ENCODE measurements at places on chromosomes 4 and X.

- no peak for DNase-seq
These were observed 393.8 kb upstream of the CNKSR2 start for GRCh38 chrX:20980426-20980825.

- peak; percentile 15 for DNase-seq
These were observed 1.6 kb downstream of the LONRF3 start for GRCh38 chrX:118975831-118976598.

DNA sequence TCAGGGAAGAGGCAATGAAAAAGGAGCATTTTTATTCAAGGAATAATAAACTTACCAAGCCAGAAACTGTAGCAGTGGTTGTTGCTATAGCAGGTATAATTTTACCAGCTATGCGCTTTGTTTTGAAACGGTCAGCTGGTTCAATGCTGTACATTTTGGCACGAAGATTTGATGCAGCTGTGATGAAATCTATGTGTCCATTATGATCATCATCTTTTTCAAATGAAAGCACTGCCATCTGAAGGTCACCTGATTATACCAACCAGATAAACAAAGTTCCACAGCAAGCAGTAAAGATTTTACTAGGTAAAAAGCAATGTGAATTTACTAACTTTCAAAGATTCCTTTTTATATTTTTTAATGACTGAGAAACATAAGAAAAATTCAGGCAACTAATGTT lies 66.4 kb downstream of the STAP1 start:
- no peak for DNase-seq

DNA sequence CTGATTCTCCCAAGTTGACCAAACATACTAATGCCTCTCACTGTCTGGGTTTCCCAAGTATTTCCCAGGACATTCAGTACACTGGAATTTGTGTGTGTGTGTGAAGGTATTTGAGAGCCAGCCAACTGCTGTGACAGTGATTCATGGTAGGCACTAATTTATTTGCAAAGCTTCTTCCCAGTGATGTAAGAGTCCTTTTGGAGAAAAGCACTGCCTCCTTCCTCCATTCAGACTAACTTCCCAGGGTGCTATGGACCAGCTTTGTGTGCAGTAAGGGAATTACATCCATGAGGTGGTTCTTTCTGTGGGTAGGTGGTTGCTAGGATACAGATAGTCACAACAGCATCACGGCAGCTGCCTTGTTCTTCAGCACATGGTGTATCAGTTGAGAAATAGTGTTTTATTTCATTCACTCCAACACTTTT lies 8.7 kb downstream of the EGF start:
- DNase-seq: no peak

DNA sequence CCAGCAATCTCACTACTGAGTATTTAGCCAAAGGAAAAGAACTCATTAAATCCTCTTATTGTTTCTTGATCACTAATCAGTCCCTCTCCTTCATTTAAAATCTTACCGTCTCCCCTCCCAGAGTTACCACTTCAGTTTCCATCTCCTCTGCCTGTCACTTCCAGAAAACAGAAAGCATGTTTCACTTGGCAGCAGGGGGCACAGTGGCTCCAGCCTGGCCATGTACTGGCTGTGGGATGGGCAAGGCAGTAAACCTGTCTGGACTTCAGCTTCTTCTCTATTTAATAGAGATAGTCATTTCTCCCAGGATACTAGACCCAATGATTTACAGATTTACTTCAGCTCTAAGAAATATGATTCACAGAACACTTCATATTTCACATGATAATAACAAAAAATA lies 63.2 kb downstream of the CD40LG start:
- DNase-seq: no peak

- DNase-seq: no peak
These were observed 35.7 kb downstream of the ING2 start for GRCh38 chr4:183540410-183541009.

DNA sequence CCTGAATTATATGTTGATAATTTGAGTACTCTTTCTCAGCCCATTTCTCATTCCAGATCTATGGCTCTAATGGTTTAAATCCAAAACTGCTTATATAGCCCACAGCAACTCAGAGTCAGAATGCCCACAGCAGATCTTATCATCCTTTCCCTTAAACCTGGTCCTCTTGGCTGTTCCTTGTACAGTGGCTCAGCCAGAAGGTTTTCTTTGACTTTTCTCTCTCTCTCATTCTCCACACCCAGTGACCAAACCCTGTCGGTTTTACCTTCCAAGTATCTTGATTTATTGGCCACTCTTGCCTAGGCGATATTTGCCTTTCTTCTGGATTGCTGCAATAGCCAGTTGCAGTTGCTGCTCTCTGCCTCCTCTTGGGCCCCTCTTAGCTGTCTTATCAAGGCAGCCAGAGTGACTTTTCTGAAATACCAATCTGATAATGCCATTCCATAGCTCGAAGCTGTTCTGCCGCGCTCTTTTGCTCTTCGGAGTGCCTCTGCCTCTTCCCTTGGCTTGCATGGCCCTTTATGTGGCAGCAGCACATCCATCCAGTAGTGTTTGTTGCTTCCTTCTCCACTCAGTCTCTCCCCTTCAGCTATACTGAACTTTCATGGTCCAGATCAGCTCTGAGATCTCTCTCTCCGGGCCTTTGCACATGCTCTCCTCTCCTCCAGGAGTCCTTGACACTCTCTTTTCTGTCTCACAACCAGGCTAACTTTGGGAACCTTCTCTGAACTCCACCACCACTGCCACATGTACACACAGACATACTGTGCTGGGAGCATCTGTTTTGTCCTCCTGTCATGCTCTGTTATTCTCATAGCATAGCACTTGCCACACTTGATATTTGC lies 11.8 kb downstream of the GAB1 start:
- no peak for DNase-seq

- no peak for DNase-seq
These were observed 350.1 kb downstream of the GRXCR1 start for GRCh38 chr4:43242606-43243005.

- no peak for DNase-seq
These were observed 41.6 kb upstream of the GIMD1 start for GRCh38 chr4:106409901-106410889.

DNA sequence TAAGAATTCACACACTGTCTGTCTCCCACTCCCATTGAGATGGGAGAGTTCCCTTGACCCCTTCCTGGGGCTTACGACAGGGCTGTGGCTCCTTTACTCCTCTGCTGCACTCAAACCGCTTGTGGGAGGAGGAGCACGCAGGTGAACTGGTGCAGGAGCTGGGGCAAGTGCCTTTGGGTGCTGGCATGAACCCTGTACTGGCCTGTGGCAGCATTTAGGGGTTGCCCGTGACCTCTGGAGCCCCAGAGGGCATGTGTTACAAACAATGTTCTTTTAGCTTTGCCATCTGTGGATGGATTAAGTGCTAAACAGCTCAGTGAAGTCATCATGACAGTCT lies 21.8 kb upstream of the FTHL17 start:
- no peak for DNase-seq

DNA sequence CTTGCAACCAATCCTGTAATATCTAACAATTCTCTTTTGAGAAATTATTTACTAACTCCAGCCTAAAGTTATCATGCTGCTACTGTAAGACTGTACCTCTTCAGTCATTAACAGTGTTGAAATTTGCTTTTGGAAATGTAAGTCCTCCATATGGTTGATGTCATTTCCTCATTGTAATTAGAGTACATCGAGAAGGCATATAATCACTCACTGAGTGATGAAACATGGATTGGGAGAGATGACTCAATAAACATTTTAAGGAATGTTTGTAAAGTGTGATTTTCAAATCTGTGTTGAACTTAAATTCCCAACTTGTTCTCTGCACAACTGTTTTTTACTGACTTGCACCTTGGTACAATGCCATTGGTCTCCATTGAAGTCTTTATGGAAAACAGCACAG lies 61.2 kb downstream of the HMGB2 start:
- DNase-seq: no peak

GRCh38 chrX:154828016-154828408 lies 6.5 kb downstream of the SMIM9 start:
- DNase-seq: no peak

GRCh38 chrX:68345025-68345424 lies 88.3 kb downstream of the OPHN1 start:
- no peak for DNase-seq

GRCh38 chr4:20983763-20984575 lies 283.7 kb downstream of the PACRGL start:
- DNase-seq: no peak

DNA sequence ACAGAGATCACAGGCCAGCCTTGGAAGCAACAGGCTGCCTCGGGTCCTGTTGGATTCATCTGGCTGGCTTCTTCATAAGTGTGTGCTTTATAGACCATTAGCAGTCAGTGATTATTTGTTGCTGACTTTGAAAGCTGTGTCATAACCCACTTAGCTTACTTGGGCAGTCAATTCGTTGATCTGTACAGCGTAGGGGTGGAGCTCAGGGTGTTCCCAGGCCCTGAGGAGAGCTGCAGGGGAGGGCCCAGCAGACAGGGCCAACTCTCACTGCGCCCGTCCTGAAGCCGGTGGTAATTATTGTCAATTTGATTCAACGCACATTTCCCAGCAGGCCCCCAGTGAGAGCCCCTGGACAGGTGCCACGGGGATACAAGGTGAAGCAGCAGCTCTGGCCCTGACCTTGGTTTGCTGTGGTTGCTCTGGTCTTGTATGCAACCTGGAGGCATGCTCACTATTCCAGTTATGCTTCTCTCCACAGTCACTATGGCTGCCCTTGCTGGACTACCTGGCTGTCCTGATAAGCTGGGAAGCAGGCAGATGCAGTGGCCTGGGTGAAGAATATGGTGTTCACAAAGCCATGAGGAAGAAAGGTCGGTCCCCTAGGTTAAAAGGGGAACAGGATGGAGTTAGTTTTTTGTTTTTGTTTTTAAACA lies 40.1 kb upstream of the HMGB3 start:
- no peak for DNase-seq

GRCh38 chrX:9433596-9433995 lies 31.3 kb upstream of the TBL1X start:
- DNase-seq: no peak

DNA sequence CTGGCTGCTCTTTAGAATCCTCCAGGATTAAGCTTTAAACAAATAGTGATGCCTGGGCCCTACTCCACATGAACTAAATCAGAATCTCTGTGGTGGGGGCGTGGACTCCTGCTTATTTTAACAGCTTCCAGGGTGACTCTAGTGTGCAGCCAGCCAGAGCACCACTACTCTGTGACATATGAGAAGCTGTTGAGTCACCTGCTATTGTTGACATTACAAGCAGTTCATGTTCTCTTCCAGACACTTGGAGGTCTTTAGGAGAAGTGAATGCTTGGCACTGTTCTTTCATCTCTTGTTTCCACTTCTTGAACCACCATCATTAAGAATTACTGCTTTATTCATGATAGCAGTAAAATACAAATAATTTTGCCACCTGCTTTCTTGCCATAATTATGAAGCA lies 426 bp upstream of the C4orf51 start:
- peak; percentile 23 for DNase-seq

GRCh38 chrX:11267425-11267824 lies 25.8 kb upstream of the AMELX start:
- DNase-seq: no peak

GRCh38 chr4:81506731-81507130 lies 35.0 kb upstream of the RASGEF1B start:
- no peak for DNase-seq

GRCh38 chr4:117893207-117893606 lies 141.1 kb upstream of the NDST3 start:
- DNase-seq: no peak

GRCh38 chr4:55854129-55854528 lies 681 bp downstream of the EXOC1 start:
- DNase-seq: no peak

DNA sequence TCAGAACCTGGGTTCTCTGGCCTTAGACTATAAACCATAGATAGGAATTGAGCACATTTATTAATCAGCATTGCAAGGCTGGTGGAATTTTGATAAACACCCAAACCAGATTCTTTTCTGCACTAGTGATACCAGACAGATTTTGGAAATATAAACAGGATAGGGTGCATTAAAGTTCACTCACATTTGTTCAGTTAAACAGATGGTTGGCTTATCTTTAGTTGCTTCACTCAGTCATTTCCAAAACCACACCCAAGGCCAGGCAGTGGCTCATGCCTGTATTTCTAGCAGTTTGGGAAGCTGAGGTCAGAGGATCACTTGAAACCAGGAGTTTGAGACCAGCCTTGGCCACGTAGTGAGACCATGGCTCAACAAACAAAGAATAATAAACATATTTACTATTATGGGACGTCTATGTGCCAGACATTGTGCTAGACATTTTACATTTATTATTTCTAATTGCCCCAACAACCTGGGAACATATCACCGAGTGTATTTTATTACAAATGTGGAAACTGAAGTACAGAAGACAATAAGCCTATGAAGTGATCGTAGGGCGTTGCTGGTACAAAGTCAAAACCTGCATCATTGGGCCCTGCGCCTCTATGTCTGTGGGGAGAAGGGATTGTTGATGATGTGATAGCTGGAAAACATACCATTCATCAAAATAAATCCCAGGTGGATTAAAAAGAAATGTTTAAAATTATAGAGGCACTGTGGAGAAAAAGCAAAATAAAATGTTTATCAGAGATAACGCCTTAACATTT lies 15.0 kb downstream of the ADD1 start:
- DNase-seq: no peak

GRCh38 chr4:174134361-174134760 lies 149.1 kb downstream of the FBXO8 start:
- DNase-seq: no peak

DNA sequence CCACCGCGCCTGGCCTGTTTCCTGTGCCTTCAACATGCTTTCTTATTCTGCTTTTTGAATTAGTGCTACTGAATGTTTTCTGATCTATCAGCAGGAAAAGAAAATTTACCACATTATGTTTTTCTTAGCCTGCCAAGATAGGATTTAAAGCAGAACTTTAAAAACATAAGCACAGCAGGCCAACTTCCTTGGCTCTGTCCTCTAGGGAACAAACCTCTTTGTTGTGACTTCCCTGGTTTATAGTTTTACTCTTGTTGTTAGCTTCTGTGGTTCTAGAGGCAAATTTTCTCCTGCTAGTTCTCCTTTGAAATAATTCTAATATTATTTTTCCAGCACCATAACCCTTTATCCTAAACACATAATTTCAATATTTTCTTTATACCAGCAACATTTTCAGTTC lies 605.1 kb downstream of the ADGRL3 start:
- no peak for DNase-seq

DNA sequence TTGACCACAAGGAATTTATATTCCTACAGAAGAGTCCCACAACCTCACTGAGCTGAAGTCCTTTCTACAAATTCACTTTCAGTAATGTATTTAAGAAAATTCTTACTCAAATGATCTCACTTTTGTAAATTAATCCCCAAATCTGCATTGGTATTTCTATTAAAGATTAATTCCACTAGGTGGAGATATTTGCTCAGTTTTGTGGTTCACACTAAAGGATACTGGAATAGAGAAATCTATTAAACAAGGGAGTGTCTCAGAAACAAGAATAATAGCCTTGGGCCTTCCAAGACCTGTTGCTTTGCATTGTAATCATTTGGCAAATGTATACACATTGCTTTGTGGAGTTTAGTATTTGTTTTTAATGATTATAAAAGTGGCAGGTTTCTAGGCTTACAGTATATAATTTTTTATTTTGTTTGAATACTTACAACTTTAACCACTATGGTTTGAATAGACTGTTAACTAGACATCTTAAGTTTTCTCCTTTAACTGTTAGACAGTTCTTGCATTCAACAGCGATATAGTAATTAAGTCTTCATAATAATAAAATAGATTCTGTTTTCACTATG lies 25.9 kb downstream of the CFAP299 start:
- DNase-seq: peak; percentile 1

GRCh38 chrX:22246620-22247019 lies 26.1 kb upstream of the CBLL2 start:
- DNase-seq: no peak

GRCh38 chr4:83281307-83281706 lies 3.3 kb downstream of the COQ2 start:
- no peak for DNase-seq

GRCh38 chrX:136496186-136496763 lies 1.1 kb upstream of the HTATSF1 start:
- no peak for DNase-seq
